ENCODE measurements at places on chromosomes 6 and 20. TPM values are rescaled to one million over a fixed set of nuclear protein-coding genes. Genes with fewer than 3 reads are reported as not detected.
A peak's percentile ranks its signal among the peaks of the same experiment; 100 is the strongest.

- DNase-seq: no peak
Observed at GRCh38 chr6:165988302-165988756, 179.3 kb downstream of the TBXT start.

- peak; percentile 68 for DNase-seq
Observed at GRCh38 chr6:157240059-157240959, 83.0 kb downstream of the TMEM242 start.

DNA sequence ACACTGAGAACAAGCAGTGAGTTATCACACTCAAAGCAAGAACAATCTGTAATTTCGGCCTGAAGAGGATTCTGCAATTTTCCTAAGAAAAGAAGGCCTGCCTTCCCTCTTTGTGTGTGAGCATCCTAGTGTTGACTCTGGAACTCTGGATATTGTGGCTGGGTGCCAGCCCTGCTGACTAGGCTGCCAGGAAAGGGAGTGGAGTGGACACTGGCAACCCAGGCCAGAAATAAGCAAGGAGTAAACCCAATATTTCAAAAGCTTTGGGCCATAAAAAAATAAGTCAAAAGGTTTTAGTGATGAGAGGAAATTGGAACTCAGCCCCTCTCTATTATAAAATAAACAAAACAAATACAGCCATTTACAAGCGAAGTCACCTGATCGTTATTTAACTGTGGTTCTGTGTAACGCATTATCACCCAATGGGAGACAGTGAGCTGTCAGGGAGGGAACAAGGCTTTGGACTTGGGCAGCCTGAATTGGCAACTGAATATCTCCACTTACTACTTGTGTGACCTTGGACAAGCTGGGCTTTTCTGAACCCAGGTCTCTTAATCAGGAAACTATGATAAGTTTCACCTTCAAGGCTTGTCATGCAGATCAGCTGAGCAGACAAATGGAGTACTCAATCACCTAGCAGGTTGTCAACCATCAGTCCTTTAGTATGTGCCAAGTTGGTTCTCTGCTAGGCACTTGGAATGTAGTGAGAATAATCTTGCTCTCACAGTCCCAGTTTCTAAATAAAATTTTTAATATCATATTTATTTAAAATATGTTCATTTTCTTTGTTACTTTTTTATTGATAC is 196.2 kb downstream of the PAX1 start:
- peak; percentile 87 for DNase-seq

DNA sequence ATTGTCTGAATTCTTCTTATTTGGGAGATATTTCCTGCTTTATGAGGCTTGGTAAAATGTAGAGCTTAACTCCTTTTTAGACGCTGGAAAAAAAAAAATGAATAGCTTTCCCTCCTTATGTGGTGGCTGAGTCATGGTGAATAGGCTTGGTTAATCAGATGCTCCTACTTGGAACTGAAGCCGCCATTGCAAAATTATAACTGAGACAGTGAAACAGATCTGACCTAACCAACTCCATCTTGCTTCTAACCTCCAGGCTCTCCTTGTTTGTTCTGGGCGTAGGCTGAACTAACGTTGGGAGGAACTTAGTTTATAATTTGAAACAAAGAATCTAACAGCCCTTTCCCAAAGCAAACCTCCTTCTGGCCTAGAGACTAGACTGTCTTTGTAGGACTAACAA is 43.2 kb upstream of the PLCB4 start:
- DNase-seq: no peak

DNA sequence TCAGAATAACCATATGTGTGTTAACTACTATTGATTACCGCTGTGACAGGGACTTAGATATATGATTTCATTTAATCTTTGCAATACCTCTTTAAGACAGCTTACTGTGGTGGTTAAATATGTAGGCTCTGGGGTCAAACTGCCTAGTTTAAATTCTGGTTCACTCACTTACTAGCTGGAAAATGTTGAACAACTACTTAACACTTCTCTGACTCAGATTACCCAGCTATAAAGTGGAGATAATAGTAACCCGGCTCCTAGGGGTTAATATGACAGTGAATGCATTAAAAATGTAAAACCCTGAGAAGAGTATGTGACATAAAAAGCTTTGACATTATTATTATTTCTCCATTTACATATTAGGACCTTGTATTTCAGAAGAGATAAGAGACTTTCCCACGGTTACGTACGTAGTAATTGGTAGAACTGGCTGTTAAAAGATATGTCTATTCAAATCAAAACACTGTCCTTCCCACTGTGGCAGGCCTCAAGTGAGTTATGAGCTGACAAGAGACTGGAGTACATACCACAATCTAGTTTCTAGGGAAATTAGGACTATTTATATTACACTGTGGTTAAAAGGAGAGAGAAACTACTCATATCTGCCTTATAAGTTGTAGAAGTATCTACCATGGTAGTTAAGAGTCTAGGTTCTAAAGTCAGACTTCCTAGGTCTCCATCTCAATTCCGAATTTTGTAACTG is 4.4 kb upstream of the PLCB1 start:
- no peak for DNase-seq

TFAP2D gene
- not detected for polyA plus RNA-seq

BTBD3 gene
- polyA plus RNA-seq: 8.7 TPM
